ENCODE measurements at places on chromosomes 3 and 15.

- DNase-seq: no peak
Observed at GRCh38 chr3:66037986-66038369, 740 bp downstream of the MAGI1 start.

- no peak for DNase-seq
Observed at GRCh38 chr3:70943886-70944285, 631.4 kb upstream of the MDFIC2 start.

DNA sequence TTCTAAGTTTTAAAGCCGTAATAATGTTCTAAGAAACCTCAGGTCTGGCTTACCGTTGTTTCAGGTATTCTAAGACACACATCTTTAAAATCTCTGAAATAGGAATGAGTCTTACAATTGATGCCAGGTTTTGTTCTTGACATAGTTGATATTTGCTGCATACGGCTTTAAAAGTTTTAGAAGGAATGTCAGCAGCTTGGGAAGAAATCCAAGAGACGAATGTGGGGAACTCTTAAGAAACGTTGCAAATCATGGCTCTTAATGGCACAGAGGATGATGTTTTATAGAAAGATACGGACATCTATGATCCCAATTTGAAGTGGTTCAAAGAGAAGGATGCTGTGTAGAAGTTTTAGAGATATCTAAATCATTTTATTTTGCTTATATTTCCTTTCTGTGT, 11.5 kb downstream of the NUDT16 start:
- no peak for DNase-seq

- no peak for DNase-seq
Observed at GRCh38 chr3:32712506-32713055, 27.6 kb downstream of the CNOT10 start.

GRCh38 chr15:31571676-31572075, 245.0 kb downstream of the KLF13 start:
- DNase-seq: no peak

DNA sequence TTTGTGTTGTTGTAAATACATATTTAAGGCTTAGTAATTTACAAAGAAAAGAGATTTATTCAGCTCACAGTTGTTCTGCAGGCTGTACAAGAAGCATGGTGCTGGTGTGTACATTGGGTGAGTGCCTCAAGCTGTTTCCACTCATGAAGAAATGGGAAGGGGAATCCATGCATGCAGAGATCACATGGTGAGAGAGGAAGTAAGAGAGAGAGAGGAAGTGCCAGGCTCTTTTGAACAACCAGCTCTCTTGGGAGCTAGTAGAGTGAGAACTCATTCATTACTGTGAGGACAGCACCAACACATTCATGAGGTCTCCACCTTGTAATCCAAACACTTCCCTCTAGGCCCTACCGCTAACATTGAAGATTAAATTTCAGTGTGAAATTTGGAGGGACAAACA, 909.2 kb downstream of the NSUN3 start:
- no peak for DNase-seq

GRCh38 chr3:17515445-17516234, 226.8 kb downstream of the TBC1D5 start:
- DNase-seq: no peak

DNA sequence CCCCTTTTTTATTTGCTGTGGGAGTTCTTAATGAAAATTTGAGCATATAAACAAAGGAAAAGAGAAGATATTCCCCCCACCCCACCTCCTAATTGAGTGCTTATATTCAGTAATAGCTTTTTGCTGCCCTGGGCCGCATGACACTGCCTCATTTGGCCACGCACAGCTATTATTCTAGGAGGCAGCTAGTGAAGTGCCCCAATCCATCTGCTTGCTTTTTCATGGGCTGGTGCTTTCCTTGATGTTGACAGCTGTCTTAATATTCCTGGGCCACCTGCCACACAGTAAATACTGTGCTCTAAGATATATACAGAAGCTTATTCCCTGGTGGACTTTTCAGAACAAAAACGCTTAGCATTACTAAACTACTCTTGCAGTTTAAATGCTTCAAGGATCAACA, 3.8 kb upstream of the CRYBG3 start:
- no peak for DNase-seq

- no peak for DNase-seq
Observed at GRCh38 chr15:83396101-83396500, 51.0 kb upstream of the SH3GL3 start.

DNA sequence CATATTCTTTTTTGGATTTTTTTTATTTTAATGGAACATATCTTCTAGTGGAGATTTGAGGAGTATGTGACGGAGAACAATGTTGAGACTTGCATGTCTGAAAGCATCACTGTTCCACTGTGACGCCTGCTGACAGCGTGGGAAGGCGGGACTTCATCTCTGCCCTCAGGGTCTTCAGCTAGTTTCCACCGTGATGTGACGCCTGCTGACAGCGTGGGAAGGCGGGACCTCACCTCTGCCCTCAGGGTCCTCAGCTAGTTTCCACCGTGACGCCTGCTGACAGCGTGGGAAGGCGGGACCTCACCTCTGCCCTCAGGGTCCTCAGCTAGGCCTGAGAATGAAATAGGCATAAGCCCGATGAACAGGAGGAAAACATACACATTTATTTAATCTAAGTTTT, 70.7 kb downstream of the LMLN start:
- DNase-seq: no peak

DNA sequence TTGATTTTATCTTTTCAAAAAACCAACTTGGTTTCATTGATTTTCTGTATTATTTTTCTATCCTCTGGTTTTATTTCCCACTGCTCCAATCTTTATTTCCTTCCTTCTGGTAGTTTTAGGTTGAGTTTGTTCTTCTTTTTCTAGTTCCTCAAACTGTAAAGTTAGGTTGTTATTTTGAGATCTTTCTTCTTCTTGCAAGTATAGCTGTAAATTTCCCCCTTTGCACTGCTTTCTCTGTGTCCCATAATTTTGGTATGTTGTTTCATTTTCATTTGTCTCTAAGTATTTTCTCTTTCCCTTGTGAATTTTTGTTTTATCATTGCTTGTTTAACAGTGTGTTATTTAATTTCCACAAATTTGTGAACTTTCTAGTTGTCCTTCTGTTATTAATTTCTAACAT, 120.0 kb downstream of the PLD1 start:
- no peak for DNase-seq

- DNase-seq: no peak
Observed at GRCh38 chr15:75753145-75753544, 40.5 kb upstream of the CSPG4 start.

DNA sequence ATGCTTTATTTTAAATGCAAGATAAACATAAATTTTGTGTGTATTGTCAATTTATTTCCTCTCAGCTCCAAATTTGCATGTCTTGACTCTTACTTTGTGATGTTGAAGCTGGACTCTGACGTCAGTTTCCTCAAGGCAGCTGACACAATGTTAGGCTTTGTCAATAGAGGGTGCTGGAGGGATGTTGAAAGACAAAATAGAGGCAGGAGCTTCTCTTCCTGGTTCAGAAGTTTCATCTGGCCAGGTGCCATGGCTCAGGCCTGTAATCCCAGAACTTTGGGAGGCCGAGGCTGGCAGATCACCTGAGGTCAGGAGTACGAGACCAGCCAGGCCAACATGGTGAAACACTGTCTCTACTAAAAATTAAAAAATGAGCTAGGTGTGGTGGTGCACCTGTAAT, 408.6 kb downstream of the GBE1 start:
- DNase-seq: no peak

GRCh38 chr15:99906793-99907192, 173.6 kb upstream of the LYSMD4 start:
- DNase-seq: no peak

DNA sequence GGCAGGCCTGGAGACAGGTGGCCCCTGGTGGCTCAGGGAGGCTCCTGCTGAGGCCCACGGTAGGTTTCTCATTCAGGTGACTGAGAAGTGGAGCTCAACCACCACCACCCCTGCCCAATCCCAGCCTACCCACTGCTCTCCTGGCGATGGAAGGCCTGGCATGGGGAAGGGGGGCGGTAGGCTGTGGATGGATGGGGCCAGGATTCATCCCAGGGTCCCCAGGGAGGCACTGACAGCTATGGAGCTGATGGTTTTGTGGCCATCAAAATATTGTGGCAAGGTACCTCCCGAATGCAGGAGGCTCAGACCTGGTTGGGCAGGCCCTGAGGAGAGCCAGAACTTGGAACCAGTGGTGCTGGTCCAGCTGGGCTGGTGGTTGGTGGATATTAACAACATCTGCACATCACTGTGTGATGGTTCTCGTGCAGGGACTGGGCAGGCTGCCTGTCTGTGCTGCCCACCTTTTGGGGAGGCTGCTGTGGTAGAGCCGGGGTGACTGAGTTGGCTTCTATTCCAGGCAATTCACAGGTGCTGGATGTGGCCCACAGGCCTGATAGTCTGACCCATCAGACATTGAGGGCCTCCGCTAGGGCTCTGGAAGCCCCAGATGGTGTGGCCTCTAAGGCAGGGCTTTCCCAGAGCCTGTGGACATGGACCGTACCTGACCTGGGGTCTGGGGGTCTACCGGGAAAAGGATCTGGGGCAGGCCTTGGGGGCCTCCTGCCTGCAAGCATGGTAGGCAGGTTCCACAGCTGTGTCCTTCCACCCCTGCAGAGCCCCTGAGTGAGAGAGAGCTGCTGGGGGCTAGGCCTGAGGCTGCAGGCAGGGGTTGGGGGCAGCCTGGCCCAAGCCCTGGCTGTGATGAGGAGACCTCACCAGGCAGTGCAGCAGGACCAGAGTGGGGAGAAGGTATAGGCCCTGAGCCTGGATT, 3.4 kb downstream of the ZBTB47 start:
- DNase-seq: no peak

DNA sequence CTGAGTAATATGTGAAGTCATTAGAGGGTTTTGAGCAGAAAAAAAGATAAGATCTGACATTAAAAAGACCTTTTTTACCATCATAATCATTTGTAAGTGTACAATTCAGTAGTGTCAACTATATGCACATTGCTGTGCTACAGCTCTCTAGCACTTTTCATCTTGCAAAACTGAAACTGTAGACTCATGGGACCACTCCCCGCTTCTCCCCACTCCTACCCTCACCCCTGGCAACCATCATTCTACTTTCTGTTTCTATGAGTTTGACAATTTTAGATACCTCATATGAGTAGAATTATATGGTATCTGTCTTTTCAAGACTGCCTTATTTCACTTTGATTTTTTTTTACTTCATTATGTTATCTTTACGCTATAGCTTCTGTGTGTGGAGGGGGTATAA, 112.8 kb downstream of the NSUN3 start:
- no peak for DNase-seq

GRCh38 chr3:43243590-43244587, 42.5 kb upstream of the SNRK start:
- no peak for DNase-seq

GRCh38 chr3:109597444-109597843, 260.1 kb upstream of the DPPA4 start:
- DNase-seq: no peak

- no peak for DNase-seq
Observed at GRCh38 chr3:66744986-66745385, 244.2 kb upstream of the LRIG1 start.

DNA sequence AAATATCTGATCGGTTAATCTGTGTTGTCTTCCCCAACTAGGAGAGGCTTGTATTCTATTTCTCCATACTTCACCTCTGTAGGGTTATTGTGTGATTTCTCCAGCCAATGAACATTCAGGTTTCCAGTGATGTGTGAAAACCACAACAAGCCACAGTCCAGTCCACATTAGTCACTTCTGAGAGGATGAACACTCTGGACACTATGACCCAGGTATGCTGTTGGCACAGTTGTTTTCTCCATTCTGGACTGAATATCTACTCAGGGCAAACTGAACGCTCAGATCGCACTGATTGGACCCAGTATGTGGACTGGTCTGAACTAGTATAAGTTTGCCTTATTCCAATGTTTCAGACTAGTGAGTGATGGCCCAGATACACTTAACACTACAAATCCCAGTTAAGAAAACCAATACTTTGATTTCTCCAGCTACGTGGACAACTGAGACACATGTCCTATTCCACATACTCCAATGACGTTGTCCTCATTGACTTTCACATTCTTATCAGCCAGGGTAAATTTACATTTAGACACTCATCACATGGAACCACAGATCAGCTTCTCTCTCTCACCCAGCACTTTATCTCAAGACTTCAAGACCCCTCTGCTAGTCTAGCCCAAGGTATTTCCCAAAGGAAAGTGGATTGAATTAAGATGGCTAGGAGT, 587.4 kb upstream of the SGO1 start:
- DNase-seq: no peak

GRCh38 chr3:194592798-194593752, 40.1 kb downstream of the TMEM44 start:
- no peak for DNase-seq

GRCh38 chr15:63366451-63366850, 15.2 kb downstream of the CA12 start:
- no peak for DNase-seq

DNA sequence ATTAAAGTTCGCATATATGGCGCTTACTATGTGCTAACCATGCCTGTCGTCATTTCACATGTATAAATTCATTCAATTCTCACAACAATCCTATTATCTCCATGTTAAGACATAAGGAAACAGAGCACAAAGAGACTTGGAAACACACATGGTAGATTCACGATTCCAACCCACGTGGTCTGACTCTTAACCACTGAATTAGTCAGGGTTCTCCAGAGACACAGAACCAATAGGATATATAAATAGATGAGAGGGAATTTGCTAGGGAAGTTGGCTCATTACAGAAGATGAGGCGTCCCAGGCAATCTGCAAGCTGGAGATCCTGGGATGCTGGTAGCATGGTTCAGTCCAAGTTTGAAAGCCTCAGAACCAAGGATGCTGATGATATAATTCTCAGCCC, 765.3 kb downstream of the TBL1XR1 start:
- no peak for DNase-seq

GRCh38 chr3:157066335-157067098, 93.4 kb downstream of the CCNL1 start:
- no peak for DNase-seq

GRCh38 chr15:45165536-45165935, 22.2 kb downstream of the SHF start:
- DNase-seq: no peak

- DNase-seq: no peak
Observed at GRCh38 chr3:82636177-82636576, 874.7 kb upstream of the GBE1 start.

DNA sequence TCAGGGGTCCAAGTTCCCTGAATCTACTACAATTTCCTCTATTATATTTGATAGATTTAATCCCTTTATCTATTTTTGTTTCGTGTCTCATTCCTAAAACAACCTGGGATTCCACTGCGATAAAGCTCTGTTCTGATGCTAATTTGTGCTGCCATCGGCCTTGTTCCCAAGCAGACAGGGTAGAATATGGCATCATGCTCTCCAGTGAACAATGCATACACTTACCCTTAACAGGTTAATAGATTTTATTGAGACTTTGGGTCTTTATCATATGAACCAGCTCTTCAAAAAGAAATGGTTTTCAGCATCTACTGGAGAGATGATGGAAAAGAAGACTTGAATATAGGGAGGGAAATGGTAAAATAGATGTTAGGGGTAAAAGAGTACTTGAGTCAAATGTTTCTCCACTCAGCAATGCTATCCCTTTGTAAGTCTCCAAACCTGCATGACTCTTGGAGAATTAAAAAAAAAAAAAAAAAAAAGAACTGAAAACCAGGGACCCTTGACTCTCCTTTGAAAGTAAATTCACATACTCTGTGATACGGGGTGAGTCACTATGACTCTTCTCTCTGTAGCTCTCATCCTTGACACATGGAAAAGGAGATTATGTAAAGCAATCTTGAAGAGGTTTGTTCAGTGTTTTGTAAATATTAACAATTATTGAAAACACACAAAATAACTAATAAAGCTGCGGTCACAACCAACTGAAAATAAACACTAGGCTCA, 268.8 kb downstream of the ZBTB20 start:
- no peak for DNase-seq
